ENCODE measurements at places on chromosomes 4 and X.

- no peak for DNase-seq
- H3K27me3 ChIP-seq = peaks cover 8% of the 10 kb centered on the region
- H3K4me1 ChIP-seq = no peaks in the 10 kb centered on the region
- H3K27ac ChIP-seq = no peak overlapping the region
Observed at GRCh38 chr4:121358473-121358872, 22.3 kb downstream of the QRFPR start.

DNA sequence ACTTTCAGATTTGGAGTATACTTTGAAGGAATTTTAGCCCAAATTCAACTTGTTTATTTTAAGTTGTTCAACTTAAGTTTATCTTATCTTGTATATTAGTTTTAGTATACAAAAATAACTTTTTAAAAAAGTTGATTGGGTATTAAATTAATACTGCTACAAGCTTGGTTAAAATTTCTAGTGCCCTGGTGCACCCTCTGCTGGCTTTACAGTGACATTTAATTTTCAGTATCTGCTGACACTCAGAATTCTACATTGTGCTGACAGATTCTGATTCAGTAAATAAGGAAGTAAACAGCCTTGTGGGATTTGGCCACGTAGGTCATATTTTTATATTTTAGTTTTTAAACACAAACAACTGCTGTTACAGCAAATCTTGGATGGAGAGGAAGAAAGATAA is 2.9 kb downstream of the EDA start:
- H3K4me3 ChIP-seq = no peak overlapping the region
- peak; percentile 20 for DNase-seq
- no peaks in the 10 kb centered on the region for H3K4me1 ChIP-seq
- H3K36me3 ChIP-seq = no peaks in the 10 kb centered on the region
- peaks cover 14% of the 10 kb centered on the region for H3K27me3 ChIP-seq

DNA sequence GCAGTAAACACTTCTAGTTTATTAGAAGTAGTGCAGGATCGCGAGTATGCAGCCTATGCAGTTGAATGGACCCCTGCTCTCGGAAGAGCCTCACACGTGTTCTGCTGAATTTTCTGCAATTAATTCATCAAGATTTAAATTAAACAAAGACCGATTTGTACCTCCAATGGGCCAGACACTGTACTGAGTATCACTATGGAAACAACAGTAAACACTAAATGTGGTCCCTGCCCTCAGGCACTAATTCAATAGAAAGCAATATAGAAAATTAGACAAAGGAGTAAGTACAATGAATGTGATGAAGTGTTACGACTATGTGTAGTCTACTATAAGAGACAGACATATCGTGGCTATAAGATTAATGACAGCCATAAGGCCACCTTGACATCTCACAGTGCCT is 740.3 kb upstream of the FRG1 start:
- no peaks in the 10 kb centered on the region for H3K4me1 ChIP-seq
- H3K27me3 ChIP-seq = no peaks in the 10 kb centered on the region
- H3K4me3 ChIP-seq = no peak overlapping the region

- peaks cover 4% of the 10 kb centered on the region for H3K27me3 ChIP-seq
- no peak overlapping the region for H3K4me3 ChIP-seq
- no peak for DNase-seq
- H3K4me1 ChIP-seq = no peaks in the 10 kb centered on the region
- no peak overlapping the region for H3K27ac ChIP-seq
Observed at GRCh38 chr4:85937507-85937906, 422.3 kb downstream of the MAPK10 start.

- H3K27me3 ChIP-seq = no peaks in the 10 kb centered on the region
- peaks cover 5% of the 10 kb centered on the region for H3K36me3 ChIP-seq
- peak overlapping the region; percentile 98 for H3K27ac ChIP-seq
- DNase-seq = peak; percentile 81
- peaks cover 94% of the 10 kb centered on the region for H3K4me1 ChIP-seq
- peak overlapping the region; percentile 79 for H3K4me3 ChIP-seq
Observed at GRCh38 chrX:13087322-13088155, 43.1 kb upstream of the FAM9C start.

DNA sequence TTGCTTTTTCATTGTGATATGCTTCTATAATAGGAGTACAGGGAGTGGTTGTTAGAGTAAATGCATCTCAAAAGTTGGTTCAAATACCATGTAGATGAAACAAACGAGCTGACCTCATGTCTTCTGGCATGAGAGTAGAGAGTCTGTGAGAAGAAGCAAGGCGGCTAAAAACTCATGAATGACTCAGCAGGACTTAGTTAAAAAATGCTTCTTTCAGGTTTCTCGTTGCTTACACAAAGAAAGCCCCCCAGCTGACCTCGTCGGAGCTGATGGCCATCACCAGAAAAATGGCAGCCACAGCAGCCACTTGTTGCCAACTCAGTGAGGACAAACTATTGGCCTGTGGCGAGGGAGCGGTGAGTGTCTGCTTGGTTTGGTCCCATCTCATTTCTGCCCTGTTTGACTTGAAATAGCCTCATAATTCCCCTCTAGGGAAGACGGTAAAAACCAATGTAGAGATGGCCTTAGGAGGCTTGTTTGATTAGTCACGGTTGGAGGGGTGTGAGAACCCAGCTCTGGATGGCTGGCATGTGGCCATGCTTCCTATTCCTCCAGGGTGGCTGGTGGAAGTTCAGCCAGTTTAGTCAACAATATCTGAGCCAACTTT is 14.5 kb downstream of the AFP start:
- no peak overlapping the region for H3K4me3 ChIP-seq
- peaks cover 3% of the 10 kb centered on the region for H3K27me3 ChIP-seq
- no peak overlapping the region for H3K27ac ChIP-seq
- no peak for DNase-seq
- no peaks in the 10 kb centered on the region for H3K36me3 ChIP-seq

- no peaks in the 10 kb centered on the region for H3K36me3 ChIP-seq
- no peaks in the 10 kb centered on the region for H3K27me3 ChIP-seq
- no peaks in the 10 kb centered on the region for H3K4me1 ChIP-seq
- no peak overlapping the region for H3K4me3 ChIP-seq
- no peak for DNase-seq
Observed at GRCh38 chr4:80781431-80781830, 249.1 kb upstream of the BMP3 start.

- no peaks in the 10 kb centered on the region for H3K4me1 ChIP-seq
- no peak overlapping the region for H3K27ac ChIP-seq
- DNase-seq = no peak
- H3K36me3 ChIP-seq = no peaks in the 10 kb centered on the region
- H3K27me3 ChIP-seq = peaks cover 11% of the 10 kb centered on the region
Observed at GRCh38 chr4:168131196-168131595, 38.9 kb downstream of the ANXA10 start.

DNA sequence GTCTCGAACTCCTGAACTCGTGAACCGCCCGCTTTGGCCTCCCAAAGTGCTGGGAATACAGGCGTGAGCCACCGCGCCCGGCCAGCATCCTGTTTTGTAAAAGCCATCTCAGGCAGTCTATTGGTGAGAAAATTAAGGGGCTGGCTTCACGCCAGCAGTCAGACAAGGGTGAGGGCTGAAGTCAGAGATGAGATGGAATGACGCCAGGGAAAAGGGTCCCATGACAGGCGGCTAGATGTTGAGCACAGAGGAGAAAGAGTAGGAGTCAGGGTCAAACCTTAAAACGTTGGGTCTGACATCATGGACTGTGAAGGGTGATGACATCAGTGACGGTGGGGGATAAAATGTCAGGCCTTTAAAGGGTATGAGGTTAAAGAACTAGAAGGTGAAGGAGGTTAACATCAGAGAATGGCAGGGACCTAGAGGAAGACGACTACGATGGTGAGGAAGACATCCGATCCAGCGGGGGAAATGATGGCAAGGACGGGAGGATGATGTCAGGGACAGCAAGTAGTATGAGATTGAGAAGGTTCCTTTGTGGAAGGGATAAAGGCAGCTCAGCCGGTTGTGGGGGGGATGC is 504 bp upstream of the RBM3 start:
- DNase-seq = no peak
- H3K27me3 ChIP-seq = no peaks in the 10 kb centered on the region
- H3K36me3 ChIP-seq = peaks cover 41% of the 10 kb centered on the region
- peak overlapping the region; percentile 97 for H3K4me3 ChIP-seq
- peak overlapping the region; percentile 98 for H3K27ac ChIP-seq

- no peaks in the 10 kb centered on the region for H3K27me3 ChIP-seq
- H3K4me3 ChIP-seq = no peak overlapping the region
- DNase-seq = no peak
- no peak overlapping the region for H3K27ac ChIP-seq
- H3K4me1 ChIP-seq = peaks cover 4% of the 10 kb centered on the region
- H3K36me3 ChIP-seq = peaks cover 44% of the 10 kb centered on the region
Observed at GRCh38 chr4:98352396-98352795, 91.2 kb downstream of the RAP1GDS1 start.

GRCh38 chr4:113052379-113052951 is 3.0 kb downstream of the ANK2 start:
- H3K36me3 ChIP-seq = no peaks in the 10 kb centered on the region
- DNase-seq = no peak
- H3K27me3 ChIP-seq = peaks cover 2% of the 10 kb centered on the region
- H3K27ac ChIP-seq = no peak overlapping the region
- no peak overlapping the region for H3K4me3 ChIP-seq

- no peak for DNase-seq
- no peak overlapping the region for H3K4me3 ChIP-seq
- no peaks in the 10 kb centered on the region for H3K36me3 ChIP-seq
- no peaks in the 10 kb centered on the region for H3K27me3 ChIP-seq
- no peak overlapping the region for H3K27ac ChIP-seq
- no peaks in the 10 kb centered on the region for H3K4me1 ChIP-seq
Observed at GRCh38 chrX:152197465-152197864, 59.1 kb upstream of the MAGEA10 start.

GRCh38 chr4:133869486-133869885 is 332.1 kb downstream of the PABPC4L start:
- no peak for DNase-seq
- H3K27ac ChIP-seq = no peak overlapping the region
- H3K4me3 ChIP-seq = no peak overlapping the region

DNA sequence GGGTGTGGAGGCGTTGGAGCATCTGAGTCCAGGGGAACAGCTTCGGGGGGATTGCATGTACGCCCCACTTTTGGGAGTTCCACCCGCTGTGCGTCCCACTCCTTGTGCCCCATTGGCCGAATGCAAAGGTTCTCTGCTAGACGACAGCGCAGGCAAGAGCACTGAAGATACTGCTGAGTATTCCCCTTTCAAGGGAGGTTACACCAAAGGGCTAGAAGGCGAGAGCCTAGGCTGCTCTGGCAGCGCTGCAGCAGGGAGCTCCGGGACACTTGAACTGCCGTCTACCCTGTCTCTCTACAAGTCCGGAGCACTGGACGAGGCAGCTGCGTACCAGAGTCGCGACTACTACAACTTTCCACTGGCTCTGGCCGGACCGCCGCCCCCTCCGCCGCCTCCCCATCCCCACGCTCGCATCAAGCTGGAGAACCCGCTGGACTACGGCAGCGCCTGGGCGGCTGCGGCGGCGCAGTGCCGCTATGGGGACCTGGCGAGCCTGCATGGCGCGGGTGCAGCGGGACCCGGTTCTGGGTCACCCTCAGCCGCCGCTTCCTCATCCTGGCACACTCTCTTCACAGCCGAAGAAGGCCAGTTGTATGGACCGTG is 2.2 kb downstream of the AR start:
- peaks cover 2% of the 10 kb centered on the region for H3K4me1 ChIP-seq
- H3K27me3 ChIP-seq = peaks cover 23% of the 10 kb centered on the region
- H3K36me3 ChIP-seq = no peaks in the 10 kb centered on the region
- DNase-seq = no peak
- no peak overlapping the region for H3K27ac ChIP-seq
- no peak overlapping the region for H3K4me3 ChIP-seq

DNA sequence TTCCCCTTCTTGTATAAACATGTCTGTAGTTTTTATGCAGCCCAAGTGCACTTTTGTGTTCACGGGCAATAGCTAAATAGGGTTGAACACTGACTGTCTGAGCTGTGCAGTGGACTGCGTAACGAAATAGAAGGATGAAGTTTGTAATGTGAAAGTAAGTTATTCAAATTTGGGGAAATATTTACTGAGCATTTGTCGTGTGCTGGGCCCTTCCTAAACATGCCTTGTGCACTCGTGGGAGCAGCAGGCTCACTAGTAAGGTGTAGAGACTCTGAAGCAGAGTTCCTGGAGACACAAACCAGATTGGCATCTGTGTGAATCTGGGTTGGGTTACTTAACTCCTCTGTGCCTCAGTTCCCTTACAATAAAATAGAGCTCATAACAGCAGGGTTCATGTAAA is 51.7 kb upstream of the C1QTNF7 start:
- H3K4me1 ChIP-seq = peaks cover 29% of the 10 kb centered on the region
- no peaks in the 10 kb centered on the region for H3K36me3 ChIP-seq
- no peak for DNase-seq
- H3K27ac ChIP-seq = peak overlapping the region; percentile 14

DNA sequence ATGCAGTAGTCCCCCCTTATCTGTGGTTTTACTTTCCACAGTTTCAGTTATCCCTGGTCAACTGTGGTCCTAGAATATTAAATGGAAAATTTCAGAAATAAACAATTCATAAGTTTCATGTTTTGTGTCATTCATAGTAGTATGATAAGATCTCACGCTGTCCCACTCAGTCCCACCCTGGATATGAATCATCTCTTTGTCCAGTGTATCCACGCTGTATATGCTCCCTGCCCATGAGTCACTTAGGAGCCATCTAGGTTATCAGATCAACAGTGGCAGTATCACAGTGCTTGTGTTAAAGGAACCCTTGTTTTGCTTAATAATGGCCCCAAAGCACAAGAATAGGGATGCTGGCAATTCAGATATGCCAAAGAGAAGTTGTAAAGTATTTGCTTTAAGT is 16.2 kb upstream of the SYTL4 start:
- no peak overlapping the region for H3K4me3 ChIP-seq
- H3K4me1 ChIP-seq = no peaks in the 10 kb centered on the region
- no peak overlapping the region for H3K27ac ChIP-seq
- no peaks in the 10 kb centered on the region for H3K36me3 ChIP-seq
- peaks cover 4% of the 10 kb centered on the region for H3K27me3 ChIP-seq
- DNase-seq = no peak

DNA sequence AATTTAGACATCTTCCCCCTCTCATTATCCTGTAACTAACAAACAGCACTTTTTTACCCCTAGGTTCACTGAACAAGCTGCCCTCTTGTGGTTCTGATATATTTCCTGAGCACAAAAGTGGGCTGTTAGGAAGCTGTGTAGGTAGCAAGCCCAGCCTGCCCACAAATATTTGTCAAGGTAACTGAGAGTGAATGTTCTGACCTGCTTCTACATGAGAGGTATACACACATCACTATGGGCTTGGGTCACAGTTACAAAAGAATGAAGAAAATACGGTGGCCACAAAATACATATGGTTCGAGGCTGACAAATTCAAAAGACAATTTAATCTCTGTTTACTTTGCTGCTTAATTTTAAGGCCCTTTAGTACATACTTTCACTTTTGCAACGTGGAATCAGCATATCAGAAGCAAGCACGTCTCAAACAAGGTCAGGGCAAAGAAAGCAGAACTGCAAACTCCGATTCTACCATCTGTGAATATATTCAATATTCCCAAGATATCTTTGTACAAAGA is 78.7 kb downstream of the RBM47 start:
- H3K36me3 ChIP-seq = no peaks in the 10 kb centered on the region
- no peaks in the 10 kb centered on the region for H3K27me3 ChIP-seq
- peak overlapping the region; percentile 84 for H3K27ac ChIP-seq
- peaks cover 35% of the 10 kb centered on the region for H3K4me1 ChIP-seq
- peak overlapping the region; percentile 76 for H3K4me3 ChIP-seq
- DNase-seq = peak; percentile 65

Data from activated CD8-positive, alpha-beta T cell treated with anti-CD3 and anti-CD28 coated beads, Interleukin-2, amount 10 ng/mL, durations not matched to agents 7 days and 5 days (primary cell).